ENCODE measurements at places on chromosomes 16 and 17. TPM values are rescaled to one million over a fixed set of nuclear protein-coding genes. Genes with fewer than 3 reads are reported as not detected.

KRT33B gene
- total RNA-seq, result not detected

APOBR gene
- total RNA-seq, result 3.0 TPM

ZNF287 gene
- 11.1 TPM for total RNA-seq

KIF18B gene
- 2.4 TPM for total RNA-seq

C16orf74 gene
- not detected for total RNA-seq

PPL gene
- 0.08 TPM for total RNA-seq

RTN4RL1 gene
- total RNA-seq, result 1.0 TPM

FOXF1 gene
- total RNA-seq, result 0.08 TPM

CRAMP1 gene
- total RNA-seq, result 22.1 TPM

AGRP gene
- total RNA-seq, result not detected

HEATR9 gene
- not detected for total RNA-seq

CACNG4 gene
- 0.05 TPM for total RNA-seq

DNA sequence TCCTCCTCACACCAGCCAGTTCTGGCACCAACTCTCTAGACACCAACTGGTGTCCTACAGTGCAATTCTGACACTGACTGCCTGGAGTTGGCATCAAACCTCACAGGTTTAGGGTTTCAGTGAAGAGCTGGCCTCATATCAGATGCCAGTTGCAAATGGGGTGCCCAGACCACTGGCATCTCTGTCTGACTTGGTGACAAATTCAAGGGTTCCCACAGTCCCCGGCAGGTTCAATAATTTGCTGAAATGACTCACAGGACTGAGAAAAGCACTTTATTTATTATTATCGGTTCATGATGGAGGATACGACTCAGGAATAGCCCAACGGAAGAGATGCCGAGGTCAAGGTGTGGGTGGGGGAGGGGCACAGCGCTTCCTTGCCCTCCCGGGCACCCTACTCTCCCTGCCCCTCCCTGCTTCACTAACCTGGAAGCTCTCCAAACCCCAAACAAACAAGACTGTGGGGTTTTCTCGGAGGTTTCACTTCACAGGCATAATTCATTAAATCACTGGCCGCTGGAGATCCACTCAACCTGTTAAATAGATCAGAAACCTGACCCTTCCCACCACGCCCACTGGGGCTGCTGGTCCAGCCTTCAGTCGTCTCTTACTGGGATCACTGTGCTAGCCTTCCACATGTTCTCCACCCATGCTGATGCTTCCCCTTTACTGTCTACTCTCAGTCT lies 1.7 kb upstream of the NLRP1 start:
- DNase-seq, result no peak

DNA sequence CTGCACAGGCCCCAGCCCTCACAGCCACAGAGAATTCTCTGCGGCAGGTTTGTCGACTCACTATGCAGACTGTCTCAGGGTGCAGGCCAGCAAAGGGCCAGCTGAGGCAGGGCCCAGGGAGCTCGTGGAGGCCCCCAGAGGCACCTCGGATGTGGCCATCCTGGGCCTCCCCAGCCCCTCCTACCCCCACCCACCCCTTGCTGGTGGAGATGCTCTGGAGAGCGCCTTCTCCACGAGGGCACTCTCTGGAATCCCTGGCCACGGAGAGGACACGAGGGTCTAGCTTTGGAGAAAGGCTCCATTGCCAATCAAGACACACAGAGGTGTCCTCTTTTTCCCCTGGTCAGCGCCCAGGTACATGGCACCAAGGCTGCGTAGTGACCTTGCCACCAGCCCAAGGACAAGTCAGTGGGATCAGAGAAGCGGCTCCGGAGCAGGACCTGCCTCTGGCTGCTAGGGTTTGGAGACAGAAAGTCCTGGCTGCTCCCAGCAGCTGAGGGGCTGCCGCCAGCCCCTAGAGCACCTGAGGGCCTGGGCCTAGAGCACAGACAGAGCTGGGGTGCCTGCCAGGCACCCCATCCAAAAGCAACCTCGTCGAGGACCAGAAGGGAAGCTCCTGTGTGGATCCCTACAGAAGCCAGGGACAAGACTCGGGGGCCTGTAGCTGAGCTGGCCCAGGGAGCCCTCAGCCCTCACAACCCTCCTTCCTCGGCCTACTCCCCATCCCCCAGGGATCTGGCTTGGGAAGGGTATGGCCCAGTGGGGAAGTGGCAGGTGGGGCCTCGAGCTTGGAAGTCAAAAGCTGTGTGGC lies 18.7 kb downstream of the ARL2BP start:
- no peak for DNase-seq

- no peak for DNase-seq
Measured at GRCh38 chr16:71520550-71520949, 5.7 kb upstream of the CHST4 start.

GRCh38 chr17:16483021-16483645 lies 8.9 kb downstream of the LRRC75A start:
- DNase-seq, result no peak

- no peak for DNase-seq
Measured at GRCh38 chr16:12002447-12003006, 26.0 kb downstream of the SNX29 start.

DNA sequence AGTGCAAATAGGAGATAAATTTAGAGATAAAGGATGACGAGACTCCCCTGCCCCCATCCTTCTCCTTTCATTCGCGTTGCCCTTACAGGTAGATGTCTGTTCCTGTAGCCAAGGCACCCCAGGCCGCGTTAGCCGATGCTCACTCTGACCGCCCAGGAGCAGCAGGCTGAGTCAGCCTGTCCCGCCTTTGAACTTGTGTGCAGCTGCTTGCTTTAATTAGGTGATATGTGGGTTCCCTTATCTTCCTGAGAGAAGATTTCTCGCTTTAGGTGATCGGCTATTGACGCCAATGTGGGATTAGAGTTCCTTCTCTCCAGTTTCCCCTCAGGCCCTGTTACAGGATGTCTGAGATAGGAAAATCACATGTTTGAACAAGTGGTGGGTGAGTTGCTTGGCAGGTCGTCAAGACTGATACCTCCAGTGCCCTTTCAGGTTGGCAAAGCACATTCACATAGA lies 119.5 kb downstream of the MSI2 start:
- DNase-seq, result no peak

GRCh38 chr16:15649727-15650018 lies 372 bp upstream of the NDE1 start:
- no peak for DNase-seq

GRCh38 chr16:58518083-58518979 lies 3.0 kb downstream of the SETD6 start:
- no peak for DNase-seq

GRCh38 chr17:62206550-62206949 lies 141.5 kb upstream of the MED13 start:
- no peak for DNase-seq

GRCh38 chr17:27265333-27265732 lies 28.6 kb upstream of the WSB1 start:
- no peak for DNase-seq

DNA sequence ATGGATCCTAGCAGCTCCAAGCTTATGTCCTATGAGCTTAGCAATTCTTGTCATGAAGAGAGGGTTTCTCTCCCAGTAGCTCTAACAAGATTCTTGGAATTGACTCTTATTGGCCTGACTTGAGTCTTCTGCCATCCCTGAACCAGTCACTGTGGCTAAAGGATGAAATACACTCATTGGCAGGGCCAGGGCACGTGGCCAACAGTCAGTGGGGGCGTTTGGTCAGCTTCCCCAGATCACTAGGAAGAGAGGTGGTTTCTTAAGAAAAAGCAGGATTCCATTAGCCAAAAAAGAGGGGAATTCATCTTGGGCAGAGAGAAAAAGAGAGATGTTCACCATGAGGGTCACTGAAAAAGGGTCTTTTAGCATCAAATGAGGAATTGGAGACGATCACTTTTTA lies 363.2 kb downstream of the SNX29 start:
- DNase-seq, result no peak

GRCh38 chr16:29804455-29805231 lies 1.7 kb upstream of the MAZ start:
- DNase-seq, result no peak

DNA sequence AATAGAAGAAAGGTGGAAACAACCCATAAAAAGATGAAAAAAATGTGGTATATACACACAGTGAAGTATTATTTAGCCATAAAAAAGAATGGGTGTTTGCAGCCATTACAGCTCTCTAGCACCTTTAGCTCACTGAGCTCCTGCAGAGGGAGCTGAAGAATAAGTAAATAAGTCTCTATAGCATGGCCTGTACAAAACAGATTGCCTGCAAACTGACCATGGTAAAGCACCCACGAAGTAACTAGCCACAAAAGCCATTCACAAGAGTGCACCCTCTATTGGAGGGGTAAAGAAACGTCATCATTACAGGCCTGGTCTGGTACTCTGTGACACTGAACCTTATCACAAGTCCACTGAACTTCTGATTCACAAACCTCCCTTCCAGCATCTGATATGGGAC lies 76.3 kb downstream of the USP32 start:
- no peak for DNase-seq

DNA sequence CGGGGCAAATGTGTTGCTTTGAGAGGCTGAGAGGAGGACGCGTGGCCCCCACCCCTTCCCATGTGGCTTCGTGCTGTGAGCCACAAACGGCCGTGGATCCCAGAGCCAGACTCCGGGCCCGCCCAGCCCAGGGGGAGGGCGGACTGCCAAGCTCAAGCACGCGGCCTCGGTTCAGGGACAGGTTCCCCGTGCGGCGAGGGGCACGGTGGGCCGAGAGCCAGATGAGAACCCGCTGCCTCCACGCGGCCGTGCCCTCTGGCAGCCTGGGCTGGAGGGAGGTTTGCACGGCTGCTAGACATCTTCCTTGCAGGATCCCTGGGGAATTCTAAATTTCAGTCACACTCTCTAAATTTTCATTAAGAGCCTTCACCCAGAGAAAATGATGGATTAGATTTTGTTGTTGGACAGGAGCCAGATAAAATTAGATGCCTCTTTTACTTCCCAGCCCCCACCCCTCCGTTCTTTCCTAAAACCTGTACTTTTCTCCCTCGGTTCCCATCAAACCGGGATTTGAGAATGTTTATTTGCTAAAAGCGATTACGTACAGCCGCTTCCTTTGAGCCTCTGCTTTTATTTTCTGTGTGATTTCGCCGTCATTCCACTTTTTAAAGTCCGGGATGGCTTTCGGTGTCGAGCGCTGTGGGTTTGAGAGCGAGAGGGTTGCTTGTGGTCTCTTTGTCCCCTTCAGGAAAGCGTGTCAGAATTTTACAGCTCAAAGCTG lies 25.0 kb upstream of the GNG13 start:
- no peak for DNase-seq

GRCh38 chr16:86138121-86139085 lies 239.4 kb downstream of the IRF8 start:
- no peak for DNase-seq

All from activated T-cell treated with anti-CD3 and anti-CD28 coated beads, Interleukin-2, amount 50 U/mL, for 4 hours (primary cell).